ENCODE measurements at places on chromosomes 6 and 20.

- DNase-seq: no peak
Observed at GRCh38 chr6:34275128-34275804, 26.5 kb upstream of the SMIM29 start.

DNA sequence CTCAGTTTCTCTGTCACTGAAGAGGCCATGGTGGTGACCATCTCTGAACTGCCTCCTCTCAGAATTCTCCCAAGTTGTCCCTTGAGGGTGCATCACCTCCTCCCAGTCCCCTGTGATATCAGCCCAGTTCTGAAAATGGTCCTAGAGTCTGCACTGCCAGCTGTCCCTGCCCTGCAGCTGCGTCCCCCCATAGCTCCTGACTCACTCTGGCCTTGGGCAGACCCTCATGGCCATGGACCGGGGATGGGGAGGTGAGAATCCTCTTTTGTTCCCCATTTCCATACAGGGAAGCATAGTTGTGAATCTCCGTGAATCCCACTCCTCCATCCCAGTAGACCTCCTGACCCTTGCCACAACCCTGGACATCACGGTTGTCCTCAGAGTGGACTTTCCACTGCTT, 4.5 kb downstream of the ETV7 start:
- no peak for DNase-seq

- no peak for DNase-seq
Observed at GRCh38 chr6:128493877-128494276, 26.5 kb downstream of the PTPRK start.

- DNase-seq: no peak
Observed at GRCh38 chr6:105038259-105038658, 81.4 kb downstream of the LIN28B start.

- no peak for DNase-seq
Observed at GRCh38 chr6:45712076-45712475, 303.6 kb downstream of the CLIC5 start.

GRCh38 chr20:37877832-37878772, 24.8 kb upstream of the VSTM2L start:
- DNase-seq: no peak

- DNase-seq: no peak
Observed at GRCh38 chr6:42306439-42307140, 88.9 kb upstream of the MRPS10 start.

DNA sequence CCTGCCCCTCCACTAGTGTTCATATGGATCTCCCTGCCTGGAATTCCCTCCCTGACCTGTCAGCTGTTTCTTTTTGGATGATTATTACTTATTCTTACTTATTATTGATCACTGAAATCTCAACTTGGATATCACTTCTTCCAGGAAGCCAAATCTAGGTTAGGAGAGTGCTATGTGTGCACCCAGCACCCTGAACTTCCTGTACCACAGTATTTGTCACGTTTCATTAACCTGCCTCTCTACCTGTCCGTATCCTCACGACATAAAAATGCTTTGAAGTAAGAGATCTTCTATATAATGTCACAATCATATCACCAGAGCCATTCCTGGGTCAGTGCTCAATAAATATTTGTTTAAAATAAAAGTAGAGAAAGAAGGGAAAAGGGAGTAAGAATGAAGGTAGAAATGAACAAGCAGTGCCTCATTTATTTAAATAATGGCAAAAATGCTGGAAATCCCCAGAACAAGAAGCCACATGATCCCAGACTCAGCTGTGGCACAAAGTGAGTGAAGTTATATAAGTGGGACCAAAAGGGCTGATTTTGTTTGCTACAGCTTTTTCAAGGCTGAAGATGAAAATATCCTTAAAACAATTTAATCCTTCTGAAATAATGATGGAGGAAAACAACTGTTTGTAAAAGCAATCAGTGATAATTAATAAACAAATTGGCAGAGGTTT, 88.0 kb upstream of the MANEA start:
- DNase-seq: no peak

Data from right renal cortex interstitium (tissue), 3 donors.